ENCODE measurements at places on chromosomes 2 and 18. TPM values are rescaled to one million over a fixed set of nuclear protein-coding genes. Genes with fewer than 3 reads are reported as not detected.
A peak's percentile ranks its signal among the peaks of the same experiment; 100 is the strongest.

- peak; percentile 71 for DNase-seq
These were observed 3.8 kb upstream of the FRZB start for GRCh38 chr2:182870227-182870626.

GRCh38 chr2:143819190-143819735 is 690.0 kb downstream of the ARHGAP15 start:
- no peak for DNase-seq

- DNase-seq: peak; percentile 34
These were observed 117.0 kb downstream of the LAMA1 start for GRCh38 chr18:7000484-7001096.

DNA sequence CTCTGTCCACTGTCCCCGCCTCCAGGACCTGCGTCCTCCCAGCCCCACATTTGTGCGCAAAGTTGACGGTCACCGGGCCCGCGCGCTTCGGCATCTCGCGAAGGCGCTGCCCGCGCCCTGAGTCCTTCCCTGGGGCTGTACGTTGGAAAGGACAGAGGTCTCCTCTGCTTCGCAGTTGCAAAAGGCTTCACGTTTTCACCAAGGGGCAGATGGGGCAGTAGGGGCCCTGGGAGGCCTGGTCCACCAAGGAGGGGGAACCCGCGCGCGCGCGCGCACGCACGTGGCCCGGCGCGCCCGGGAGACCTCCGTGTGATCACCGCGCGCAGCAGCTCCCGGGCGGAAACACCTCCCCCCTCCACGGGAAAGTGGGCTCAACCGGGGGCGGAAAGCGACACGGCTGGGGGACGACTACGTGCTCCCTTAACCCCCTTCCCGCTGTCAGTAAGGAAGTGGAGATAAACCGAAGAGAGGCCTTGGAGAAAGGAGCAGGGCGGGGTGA is 21.9 kb downstream of the TEX44 start:
- no peak for DNase-seq

CGREF1 gene
- 20.4 TPM for total RNA-seq

Measured in SK-MEL-5 (cell line).